ENCODE measurements at places on chromosomes 13 and 19.

DNA sequence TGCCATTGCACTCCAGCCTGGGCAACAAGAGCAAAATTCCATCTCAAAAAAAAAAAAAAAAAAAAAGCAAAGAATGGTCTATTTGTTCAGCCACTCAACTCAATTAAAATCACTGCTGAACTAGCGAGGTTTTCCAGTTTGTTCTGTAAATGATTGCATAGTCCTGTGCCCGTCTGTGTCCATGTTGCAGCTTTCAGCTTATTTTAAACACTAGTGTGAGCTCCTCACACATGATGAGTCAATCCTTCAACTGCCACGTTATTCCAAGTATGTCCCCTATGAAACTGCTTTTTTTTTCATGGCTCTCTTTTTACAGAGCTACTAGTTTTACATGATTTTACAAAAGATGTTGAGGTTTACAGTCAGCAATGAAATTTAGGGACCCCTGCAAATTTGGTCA, 12.2 kb downstream of the SUGP2 start:
- DNase-seq, result peak; percentile 64

DNA sequence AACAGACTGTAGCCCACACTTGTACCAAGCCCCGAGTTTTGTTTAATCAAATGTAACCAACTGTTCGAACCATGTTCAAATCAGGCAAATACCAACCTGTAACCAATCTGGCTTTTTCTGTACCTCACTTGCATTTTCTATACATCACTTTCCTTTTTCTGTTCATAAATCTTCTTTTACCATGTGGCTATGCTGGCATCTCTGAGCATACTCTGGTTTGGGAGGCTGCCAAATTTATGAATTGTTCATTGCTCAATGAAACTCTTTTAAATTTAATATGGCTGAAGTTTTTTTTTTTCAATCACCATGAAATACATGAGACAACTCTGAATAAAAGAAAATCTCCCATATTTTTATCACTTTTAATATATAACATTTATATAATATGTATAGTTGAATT, 256.1 kb downstream of the SLITRK6 start:
- DNase-seq, result no peak

DNA sequence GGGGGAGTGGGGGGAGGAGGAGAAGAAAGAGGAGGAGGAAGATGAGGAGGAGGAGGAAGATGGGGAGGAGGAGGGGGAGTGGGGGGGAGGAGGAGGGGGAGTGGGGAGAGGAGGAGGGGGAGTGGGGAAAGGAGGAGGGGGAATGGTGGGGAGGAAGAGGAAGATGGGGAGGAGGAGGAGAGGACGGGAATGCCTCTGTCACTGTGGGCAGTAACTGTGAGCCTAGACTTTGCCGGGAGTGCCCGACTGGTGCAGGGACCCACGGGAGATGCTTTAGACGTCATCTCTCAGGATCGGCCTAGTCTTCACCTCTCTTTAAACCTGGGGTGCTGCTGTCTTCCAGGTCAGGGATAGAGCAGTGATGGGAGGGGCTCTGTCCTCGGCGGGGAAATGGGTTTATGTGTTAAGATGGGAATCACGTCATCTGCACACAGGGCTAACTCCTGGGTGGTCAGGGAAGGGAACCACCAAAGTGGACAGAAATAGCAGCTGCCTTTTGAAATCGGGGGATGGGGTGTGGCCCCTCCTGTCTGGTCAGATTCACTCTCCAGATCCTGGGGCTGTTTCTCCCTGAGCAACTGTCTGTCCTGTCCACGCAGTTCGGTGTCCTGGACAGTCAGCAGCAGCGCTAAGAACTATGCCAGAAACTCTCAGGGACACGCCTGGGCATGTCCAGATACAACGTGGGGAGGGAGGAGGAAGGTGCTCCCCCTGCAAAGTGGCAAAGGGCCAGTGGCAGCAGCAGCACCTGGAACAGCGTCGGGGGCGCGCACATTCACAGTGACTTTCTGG, 26.9 kb downstream of the GAS6 start:
- peak; percentile 86 for DNase-seq

GRCh38 chr13:85411591-85411990, 387.6 kb downstream of the SLITRK6 start:
- no peak for DNase-seq

GRCh38 chr19:49923055-49924003, 5.7 kb upstream of the ATF5 start:
- DNase-seq, result no peak

GRCh38 chr19:49442771-49443365, 1.5 kb upstream of the SLC17A7 start:
- peak; percentile 92 for DNase-seq

DNA sequence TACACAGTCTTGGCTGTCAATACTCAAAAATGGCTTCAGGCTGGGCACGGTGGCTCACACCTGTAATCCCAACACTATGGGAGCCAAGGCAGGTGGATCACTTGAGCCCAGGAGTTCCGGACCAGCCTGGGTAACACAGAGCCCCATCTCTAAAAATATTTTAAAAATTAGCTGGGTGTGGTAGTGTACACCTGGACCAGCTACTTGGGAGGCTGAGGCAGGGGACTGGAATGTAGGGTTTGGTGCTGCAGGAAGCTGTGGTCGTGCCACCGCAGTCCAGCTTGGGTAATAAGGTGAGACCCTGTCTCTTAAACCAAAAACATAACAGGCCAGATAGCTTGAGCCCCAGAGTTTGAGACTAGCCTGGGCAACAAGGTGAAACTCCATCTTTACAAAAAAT, 6.7 kb upstream of the CHERP start:
- no peak for DNase-seq

DNA sequence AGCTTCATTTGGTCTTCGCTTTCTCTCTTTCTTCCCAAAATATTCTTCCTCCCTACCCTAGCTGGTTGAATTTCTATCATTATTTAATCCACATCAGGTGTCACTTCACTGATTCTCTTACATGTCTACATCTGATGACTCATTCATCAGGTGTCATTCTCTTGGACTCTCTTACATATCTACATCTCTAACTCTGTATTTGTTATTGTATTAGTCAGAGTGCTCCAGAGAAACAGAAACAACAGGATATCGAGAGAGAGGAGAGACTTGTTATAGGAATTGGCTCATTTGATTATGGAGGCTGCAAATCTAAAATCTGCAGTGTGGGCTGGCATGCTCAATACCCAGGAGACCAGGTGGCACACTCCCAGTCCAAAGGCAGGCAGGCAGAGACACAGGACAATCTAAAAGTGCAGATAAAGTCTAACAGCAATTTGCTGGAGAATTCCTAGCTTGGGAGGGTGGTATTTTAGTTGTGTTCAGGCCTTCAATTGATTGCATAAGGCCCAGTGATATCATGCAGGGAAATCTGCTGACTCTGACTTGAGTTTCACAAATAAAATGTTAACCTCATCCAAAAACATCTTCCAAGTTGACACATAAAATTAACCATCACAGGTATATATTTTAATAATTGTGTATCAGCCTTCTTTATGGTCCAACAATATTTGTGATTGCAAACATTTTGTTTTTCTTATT, 541.4 kb upstream of the SLITRK5 start:
- no peak for DNase-seq

DNA sequence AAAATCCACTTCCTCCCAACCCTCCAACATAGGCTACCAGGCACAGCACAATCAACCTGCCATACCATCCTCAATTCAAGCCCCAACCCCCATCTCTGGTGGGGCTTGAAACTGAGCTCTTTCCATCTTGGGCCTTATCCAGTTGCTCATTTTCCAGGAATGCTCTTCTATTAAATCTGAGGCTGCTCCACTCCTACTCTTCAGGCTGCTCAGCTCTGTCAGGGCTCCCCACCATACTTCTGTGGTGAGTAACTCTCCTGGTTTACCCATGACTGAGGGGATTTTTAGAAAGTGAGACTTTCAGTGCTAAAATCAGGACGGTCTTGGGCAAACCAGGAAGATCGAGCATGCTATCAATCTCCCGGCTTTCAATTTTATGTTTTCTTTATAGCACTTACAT, 512.8 kb downstream of the LMO7 start:
- peak; percentile 88 for DNase-seq

DNA sequence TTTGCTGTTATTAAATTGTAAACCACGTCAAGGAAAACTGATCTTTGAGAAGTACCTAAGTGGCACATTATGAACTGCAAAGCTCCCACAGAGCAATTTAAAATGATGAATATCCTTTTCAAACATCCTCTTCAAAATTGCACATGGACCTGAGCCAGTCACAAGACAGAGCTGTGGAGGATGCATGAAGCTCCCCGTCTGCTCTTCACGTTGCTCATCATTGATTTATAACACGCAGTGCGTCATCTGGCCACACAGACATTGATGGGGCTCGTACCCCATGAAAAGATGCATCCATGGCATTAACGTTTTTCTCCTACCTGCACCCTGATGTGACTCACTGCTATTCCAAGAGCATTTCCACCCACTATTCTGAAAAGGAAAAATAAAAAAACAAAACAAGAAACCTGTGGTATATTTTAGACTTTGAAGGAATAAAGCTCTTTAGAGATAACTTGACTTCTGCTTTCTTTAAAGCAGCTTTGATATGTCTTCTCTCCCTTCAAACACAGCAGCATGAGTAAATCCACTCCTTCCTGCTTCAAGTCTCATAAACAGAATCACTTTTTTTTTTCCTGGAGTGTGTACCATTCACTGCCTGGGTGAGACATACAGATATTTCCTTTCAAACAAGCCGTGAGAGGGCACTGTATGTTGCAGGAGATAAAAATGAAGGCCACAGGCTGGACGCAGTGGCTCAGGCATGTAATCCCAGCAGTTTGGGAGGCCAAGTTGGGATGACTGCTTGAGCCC, 7.2 kb upstream of the SERTM1 start:
- no peak for DNase-seq

- peak; percentile 67 for DNase-seq
Observed at GRCh38 chr19:19552798-19553197, 14.7 kb downstream of the CILP2 start.

DNA sequence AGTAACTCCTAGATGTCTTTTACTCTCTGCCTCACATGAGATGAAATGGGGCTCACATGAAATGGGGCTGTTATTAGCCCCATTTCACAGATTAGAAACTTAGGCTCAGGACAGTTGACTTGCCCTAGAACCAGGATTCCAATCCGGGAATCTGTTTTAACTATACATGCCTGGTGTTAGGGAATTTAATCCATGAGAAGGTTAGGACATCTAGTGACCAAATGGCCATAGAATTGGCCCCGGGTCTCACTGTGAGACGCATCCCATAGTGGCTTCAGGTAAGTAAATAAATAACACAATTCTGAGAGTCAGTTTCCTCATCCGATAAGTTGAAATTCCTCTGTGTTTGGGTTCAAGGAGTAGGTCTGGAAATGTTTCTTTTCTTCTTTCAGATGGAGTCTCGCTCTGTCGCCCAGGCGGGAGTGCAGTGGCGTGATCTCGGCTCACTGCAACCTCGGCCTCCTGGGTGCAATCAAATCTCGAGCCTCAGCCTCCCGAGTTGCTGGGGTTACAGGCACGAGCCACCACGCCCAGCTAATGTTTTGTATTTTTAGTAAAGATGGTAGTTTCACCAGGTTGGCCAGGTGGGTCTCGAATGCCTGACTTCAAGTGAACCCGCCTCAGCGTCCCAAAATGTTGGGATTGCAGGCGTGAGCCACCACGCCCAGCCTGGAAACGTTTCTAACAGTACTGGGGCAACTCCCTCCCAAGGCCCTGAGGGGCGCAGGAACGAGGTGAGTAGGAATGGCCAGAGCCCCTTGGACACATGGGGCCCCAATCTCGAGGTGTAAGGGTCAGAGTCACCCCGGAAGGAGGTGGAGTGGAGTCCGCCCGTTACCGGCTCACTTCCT, 1.2 kb upstream of the ZNF574 start:
- DNase-seq, result peak; percentile 34

DNA sequence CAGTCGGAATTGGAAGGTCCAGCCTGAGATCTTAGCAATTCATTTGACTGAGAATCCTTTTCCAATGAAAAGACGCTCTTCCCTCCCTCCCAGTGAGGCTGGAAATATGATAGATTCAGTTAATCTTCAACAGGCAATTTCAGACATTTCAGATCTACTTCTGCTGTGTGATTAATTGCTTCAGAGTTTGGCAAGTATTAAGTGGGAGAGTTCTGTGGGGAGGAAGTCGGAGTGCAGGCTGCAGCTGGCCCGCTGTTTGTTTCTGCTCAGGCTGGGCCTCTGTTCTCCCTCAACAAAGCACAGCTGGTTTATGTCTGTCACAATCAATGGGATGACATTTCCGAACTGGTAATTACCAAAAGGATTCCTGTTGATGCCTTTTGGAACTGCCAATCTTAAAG, 178.2 kb downstream of the NDFIP2 start:
- DNase-seq, result peak; percentile 12

DNA sequence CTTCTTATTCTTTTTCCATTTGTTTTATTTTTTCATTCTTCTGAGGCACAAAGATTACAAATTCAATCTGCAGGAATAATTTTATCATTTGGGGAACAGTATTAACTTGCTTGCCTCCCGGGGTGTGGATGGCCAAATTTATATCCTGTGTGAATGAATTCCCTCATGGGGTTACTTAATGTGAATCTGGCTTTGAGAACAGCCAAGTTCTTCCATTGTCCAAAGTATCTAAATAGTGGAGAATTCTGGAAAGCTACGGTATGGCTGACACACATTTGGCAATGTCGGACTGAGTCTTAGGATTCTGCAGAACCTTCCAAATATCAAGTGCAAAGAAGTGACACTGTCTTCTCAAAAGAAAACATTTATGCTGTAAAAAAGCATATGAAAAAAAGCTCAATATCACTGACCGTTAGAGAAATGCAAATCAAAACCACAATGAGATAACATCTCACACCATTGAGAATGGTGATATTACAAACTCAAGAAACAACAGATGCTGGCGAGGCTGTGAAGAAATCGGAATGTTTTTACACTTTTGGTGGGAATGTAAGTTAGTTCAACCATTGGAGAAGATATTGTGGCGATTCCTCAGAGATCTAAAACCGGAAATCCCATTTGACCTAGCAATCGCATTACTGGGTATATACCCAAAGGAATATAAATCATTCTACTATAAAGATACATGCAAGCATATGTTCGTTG, 620.2 kb downstream of the EFNB2 start:
- DNase-seq, result no peak

- no peak for DNase-seq
Observed at GRCh38 chr19:46374536-46375475, 27.9 kb downstream of the PPP5C start.

- no peak for DNase-seq
Observed at GRCh38 chr13:112704308-112705145, 14.7 kb downstream of the ATP11A start.

DNA sequence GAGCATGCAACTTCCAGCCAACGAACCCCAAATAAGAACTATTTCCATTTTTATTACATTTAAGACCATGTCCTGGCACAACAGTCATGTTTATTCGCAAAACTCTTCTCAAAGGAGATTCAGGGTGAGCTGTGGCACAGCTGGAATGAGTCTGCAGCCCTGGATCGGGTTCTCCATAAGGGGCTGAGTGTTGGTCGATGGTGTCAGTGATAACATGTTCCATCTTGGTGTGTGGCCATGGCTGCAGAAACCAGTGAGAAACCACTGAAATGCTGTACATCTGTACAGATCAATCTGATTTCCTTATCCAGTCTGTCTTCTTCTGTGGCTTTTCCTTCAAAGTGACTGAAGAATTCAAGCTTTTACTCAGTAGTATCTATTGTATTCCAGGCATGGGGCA, 15.2 kb downstream of the FAM124A start:
- no peak for DNase-seq

- DNase-seq, result no peak
Observed at GRCh38 chr19:1826557-1827521, 14.8 kb upstream of the ATP8B3 start.

Measured in foreskin fibroblast (primary cell).